NCI-H2107 (cell line): ENCODE measurements at places on chromosomes 11 and 22.

GRCh38 chr11:134901955-134902918 is 490.2 kb upstream of the B3GAT1 start:
- DNase-seq = no peak

DNA sequence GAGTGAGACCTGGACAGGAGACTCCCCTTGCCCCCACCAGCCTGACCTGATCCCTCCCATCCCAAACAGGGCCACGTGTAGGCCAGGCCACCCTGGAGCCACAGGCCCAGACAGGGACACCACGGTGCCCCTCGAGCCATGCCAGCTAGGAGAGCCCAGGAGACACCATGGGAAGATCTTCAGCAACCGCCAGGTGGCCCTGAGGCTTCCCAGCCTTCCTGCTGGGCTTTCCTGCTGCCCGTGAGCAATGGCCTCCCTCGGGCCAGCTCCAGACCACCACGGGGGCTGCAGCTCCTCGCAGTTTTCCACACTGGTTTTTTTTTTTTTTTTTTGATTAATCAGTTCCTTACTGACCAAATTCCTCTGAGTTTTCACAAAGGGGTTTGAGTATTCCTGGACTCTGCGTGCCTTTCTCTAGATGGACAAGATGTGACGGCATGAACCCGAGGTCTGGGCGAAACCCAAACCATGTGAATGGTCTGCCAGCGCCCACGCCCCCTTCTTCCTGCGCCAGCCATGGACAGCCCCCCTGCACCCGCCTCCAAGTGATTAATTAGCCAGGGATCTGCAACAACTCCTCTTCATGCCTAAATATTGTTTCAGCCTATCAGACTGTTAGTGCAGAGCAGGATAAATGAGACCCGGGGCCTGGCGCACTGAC is 40.9 kb downstream of the TBX1 start:
- no peak for DNase-seq

DNA sequence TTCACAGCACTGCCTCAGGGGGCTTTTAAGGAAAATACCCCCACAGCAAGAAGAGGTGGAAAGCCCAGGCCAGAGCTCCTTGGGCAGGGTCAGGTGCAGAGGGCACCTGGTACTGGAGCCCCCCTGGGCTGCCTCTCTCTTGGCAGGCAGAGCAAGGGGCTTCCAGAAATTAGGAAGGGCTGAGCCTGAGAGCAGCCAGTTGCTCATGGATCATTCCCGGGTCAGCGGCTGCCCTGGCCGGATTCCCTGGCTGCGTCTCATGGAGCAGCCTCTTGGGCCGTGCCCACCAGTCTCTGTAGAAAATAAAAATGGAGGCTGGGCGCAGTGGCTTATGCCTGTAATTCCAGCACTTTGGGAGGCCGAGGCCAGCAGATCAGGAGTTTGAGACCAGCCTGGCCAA is 10.3 kb upstream of the OMP start:
- DNase-seq = no peak

GRCh38 chr22:47533961-47534803 is 771.7 kb downstream of the TBC1D22A start:
- no peak for DNase-seq

DNA sequence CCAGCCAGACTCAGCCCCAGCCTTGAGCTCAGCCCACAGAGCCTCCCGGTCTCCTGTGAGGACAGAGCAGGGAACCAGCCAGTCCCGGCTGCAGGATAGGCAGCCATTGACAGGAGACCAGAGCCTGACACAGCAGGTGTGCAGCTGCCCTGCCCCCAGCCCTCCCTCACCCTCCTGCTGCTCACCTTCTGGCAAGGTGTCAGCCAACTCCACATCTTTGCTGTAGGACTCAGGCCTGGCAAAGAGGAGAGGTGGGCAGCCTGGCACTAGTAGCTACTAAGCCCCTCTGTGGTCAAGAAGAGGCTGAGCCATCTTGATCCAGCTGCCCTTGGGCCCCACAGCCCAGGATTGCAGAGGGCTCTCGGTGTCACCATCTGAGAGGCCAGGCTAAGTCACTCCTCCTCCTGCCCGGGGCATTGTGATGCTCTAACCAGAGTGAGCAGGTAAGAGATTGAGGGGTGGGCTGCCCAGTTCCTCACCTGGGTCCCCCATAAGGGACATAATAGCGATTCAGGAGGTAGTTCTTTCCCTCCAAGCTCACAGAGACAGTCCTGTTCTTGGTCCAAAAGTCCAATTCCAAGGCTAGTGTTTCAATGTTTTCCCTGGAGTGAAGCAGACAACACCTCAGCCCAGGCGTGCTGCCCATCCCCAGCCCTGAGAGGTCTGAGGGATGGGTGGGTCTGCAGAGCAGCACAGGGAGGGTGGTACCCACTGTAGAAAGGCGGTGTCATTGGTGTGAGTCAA is 18.6 kb downstream of the TREH start:
- DNase-seq = no peak

- no peak for DNase-seq
Observed at GRCh38 chr11:46352063-46352841, 5.0 kb downstream of the DGKZ start.

DNA sequence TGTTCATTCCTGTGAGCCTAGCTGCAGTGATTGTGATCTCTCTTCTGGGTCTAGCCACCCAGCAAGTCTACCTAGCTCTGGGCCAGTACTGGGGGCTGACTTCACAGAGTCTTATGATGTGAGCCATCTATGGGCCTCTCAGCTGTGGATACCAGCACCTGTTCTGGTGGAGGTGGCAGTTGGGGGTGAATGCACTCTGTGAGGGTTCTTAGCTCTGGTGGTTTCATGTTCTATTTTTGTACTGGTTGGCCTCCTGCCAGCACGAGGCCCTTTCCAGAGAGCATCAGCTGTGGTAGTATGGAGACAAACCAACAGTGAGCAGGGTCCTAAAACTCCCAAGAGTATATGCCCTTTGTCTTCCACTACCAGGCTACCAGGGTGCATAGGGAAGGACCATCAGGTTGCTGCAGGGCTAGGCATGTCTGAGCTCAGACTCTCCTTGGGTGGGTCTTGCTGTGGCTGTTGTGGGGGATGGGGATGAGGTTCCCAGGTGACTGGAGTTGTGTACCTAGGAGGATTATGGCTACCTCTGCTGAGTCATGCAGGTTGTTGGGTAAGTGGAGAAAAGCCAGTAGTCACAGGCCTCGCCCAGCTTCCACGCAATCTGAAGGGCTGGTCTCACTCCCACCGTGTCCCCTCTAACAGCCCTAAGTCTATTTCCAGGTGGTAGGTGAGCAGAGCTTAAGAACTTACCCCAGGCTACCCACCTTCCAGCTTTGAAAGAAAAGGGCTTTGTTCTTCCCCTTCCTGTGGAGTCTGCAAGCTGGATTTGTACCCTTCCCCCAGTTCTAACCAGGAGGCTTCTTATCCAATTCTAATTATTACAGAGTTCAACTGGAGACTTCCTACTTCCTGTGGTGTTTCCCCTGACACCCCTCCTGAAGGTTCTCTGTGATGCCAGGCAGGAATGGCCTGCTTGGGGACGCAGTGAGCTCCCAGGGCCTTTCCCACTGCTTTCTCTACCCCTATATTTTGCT is 250.7 kb downstream of the LUZP2 start:
- DNase-seq = no peak

GRCh38 chr11:37881741-37882140 is 1283.7 kb upstream of the RAG2 start:
- DNase-seq = no peak
